Dermis microvascular lymphatic vessel endothelial cell (primary cell): ENCODE measurements at places on chromosomes 11 and 22. TPM values are rescaled to one million over a fixed set of nuclear protein-coding genes. Genes with fewer than 3 reads are reported as not detected.

DNA sequence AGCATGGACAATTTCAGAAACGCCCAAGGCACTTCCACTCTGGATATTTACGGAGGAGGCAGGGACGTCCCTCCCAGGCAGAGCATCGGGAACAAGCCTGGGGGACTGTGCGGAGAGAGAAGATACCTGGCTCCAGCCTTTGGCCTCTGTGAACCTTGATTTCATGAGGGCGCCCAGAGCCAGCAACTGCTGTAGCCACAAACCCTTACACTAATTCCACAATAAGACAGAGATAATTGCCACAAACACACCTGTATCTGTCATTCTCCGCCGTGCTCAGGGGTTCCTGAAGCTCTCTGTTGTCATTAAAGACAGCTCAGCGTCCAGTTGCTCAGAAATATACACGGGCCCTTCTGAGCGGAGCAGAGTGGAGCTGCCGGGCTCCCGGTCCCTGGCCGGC lies 1292.1 kb downstream of the TBC1D22A start:
- no peak for DNase-seq

GRCh38 chr11:11608783-11609232 lies 13.0 kb downstream of the GALNT18 start:
- no peak for DNase-seq

GRCh38 chr11:35235936-35236666 lies 97.1 kb downstream of the CD44 start:
- no peak for DNase-seq

DNA sequence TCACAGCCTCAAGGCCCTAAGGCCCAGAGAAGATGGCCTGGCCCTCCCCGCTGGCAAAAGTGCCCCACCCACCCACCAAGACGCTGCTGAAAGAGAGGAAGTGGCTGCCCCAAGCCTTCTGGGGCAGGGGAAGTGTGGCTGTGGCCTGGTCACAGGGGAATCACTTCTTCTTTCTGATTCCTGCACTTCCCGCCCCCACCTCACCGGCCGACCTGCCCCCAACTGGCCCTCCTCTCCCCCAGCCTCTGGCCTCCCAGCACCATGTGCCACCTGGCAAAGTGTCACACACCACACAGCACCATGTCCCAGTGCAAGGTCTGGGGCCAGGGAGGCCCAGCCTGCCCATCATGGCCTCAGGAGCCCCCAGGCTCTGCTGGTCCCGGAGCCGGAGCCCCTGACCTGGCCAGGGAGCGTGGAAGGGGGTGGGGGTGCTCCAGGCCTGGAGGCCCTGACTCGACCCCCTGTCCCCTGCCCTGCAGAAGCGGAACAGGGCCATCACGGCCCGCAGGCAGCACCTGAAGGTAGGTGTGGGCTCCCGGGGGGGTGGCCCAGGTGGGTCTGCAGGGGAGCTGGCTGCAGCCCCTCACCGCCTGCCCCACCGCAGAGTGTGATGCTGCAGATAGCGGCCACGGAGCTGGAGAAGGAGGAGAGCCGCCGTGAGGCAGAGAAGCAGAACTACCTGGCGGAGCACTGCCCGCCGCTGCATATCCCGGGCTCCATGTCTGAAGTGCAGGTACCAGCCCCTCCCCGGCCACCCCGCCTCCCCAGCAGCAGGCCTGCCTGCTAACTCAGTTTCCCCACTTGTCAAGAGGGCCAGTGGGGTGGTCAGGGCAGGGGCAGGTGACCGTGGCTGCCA lies 1.4 kb downstream of the TNNI2 start:
- DNase-seq, result no peak

- no peak for DNase-seq
These were observed 28.1 kb downstream of the CYB5R2 start for GRCh38 chr11:7645206-7645605.

CALCA gene
- not detected in 2 replicates for total RNA-seq

RBMXL2 gene
- not detected in 2 replicates for total RNA-seq

OR8A1 gene
- total RNA-seq, result not detected in 2 replicates
